Fibroblast of upper back skin (primary cell): ENCODE measurements at places on chromosomes 1 and 21.

DNA sequence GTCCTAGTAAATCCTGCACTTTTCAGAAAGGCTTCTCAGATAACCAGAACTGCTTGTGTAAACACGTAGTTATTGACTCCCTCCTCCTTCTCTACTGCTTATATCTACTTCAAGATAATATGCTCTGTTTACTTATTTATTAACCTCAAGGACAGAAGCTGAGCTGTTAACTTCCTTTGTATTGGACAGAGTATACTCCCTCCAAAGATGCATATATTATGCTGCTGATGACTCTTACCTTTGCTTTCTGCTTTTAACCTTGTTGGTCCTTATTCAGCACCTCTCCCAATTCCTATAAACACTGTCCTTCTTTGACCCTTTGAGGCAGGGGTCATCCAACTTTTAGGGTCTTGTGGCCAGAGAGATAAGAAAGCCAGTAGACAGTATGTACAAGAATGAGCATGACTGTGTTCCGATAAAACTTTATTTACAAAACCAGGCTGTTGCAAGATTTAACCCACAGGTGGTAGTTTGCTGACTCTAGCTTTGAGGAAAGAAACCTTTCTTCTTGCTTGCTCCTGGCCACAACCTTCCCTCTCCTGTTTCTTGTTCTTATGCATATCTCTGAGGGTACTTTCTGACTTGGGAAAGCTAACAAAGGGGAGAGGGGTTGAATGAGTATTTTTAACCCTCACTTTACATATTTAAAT lies 4.9 kb downstream of the TPM3 start:
- DNase-seq, result no peak

DNA sequence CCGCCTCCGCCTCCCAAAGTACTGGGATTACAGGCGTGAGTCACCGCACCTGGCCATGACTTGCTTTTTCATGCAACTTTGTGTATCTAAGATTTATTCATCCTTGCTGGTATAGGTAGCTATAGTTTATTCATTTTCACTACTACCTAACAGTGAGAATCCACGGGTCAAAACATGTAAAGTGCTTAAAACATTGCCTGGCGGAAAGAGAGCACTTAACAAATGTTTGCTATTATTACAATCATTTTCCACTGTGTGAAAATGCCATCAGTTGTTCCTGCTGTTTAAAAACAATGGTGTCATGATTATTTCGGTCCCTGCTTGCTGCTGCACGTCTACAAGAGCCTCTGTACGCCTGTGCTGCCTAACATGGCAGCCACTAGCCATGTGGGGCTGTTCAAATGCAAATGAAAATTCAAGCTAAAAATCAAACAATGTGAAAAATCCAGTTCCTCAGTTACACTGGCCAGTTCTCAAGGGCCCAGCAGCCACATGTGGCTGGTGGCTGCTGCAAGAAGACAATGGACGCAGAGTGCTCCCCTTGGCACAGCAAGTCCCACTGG lies 65.1 kb downstream of the CLSTN1 start:
- DNase-seq, result no peak

DNA sequence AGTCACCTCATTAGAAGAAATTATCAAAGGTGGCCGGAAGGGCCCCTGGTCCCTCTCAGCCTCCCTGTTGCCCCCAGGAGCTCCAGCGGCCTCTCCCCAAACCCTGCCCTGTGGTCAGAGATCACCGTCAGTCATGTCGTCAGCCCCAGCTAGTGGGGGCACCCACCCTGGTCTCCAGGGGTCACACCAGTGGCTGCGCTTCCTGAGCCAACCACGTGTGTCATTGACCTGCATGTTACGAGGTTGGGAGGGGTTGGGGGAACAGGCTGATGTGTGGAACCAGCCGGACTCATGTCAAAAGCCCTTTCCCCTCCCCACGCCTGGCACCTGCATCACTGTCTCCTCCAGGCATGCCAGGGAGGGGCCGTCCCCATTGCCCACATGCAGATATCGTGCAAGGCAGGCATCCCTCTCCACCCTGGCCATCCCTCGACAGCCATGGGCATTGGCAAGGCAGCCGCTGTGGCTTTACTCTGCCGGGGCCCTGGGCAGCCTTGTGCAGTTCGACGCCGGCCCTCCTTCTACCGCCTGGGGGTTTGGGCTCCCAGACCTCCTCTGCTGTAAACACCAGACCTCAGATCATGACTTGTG lies 128.7 kb downstream of the CRYAA start:
- no peak for DNase-seq

DNA sequence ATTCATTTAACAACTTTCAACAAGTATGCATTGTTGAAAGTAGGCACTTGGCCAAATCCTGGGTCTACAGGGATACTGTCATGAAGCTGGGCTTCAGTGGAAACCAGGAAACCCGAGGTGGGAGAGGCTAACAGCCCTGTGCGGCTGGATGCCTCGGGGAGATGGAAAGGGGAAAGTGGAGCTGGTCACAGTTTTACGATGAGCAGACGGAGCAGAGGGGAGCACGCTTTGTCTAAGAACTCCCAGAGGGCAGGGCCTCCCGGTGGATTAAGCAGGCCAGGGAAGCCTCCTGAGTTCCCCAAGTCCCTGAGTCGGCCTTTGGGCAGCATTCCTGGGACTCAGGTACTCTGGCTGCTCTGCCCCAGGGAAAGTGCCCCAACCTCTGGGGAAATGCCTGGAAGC lies 23.8 kb downstream of the STUM start:
- DNase-seq, result no peak
